ENCODE measurements at places on chromosomes 5 and 9.
A peak's percentile ranks its signal among the peaks of the same experiment; 100 is the strongest.

GRCh38 chr5:135326296-135327254 lies 72.5 kb downstream of the MACROH2A1 start:
- DNase-seq, result no peak

DNA sequence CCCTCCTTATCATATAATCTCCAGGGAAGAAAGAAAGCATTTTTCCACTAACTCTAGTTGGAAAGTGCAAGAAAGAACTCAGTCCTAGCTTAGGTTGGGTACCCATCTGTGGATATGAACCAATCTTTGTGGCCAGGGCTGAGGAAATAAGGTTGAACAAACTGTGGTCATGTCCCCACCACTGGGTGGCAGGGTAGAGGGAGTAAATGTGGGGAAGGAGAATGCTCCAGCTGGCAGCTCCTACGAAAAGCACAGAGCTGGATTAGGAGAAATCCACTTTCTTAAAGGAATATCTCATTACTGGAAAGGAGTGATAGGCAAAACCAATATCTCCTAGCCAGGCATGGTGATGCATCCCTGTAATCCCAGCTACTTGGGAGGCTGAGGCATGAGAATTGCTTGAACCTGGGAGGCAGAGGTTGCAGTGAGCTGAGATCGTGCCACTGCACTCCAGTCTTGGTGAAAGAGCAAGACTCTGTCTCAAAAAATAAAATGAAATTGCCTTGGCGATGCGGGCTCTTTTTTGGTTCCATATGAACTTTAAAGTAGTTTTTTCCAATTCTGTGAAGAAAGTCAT lies 175.1 kb downstream of the CCDC192 start:
- DNase-seq, result no peak

GRCh38 chr9:99377790-99378775 lies 156.0 kb downstream of the SEC61B start:
- DNase-seq, result no peak

DNA sequence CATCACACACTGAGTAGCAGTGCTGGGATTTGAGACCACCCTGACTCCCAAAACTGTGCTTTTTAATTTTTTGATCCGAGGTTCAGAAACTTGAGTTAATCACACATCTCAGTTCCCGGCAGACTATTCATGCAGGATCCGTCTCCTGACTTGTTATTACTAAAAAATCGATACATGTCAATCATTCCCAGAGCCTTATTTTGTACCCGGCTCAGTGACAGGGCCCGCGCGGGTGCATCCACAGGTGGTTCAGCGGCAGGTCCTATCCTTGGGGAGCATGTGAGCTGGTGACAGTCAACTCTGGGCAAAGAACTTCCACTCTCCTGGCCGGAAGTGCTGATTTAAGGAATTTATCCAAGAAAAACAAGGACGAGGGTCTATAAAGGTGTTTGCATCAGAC lies 95.9 kb upstream of the MVB12B start:
- DNase-seq, result no peak

DNA sequence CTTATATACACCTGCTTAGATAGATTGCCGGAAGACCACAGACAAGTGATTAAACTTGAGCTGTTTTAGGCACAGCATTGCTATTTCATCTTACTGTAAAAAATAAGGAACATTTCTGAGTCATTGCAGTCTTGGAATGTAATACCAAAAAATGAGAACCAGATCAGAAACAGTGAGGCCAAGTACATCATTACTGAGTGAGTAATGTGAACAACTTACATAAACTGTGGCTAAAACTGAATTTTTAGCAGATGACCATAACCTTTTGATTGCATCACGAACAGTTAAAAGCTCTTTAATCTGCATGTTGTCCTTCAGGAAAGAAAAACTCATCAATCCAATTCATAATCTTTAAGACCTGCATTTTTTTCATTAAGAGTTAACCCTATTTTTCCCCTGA lies 157.1 kb upstream of the FGF10 start:
- DNase-seq, result no peak

GRCh38 chr5:159732220-159732619 lies 184.1 kb upstream of the ADRA1B start:
- DNase-seq, result peak; percentile 22

DNA sequence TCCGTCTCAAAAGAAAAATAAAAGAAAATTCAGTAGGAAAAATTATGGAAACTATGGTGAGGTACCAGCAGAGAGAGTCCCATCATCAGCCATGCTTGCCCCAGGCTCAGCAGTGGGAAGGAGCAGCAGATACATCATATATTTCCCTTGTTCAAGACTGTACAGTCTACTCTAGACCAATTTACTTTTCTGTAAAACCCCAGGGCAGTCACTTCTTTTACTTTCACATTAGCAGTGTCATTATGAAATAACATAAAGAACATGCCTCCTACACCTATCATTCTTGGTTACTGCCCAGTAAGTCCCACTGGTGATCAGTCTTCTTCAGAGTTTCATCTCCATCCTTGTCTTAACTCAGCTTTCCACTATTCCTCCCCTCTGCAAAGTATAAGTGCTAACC lies 1145.0 kb downstream of the MAT2B start:
- DNase-seq, result no peak

- DNase-seq, result no peak
Measured at GRCh38 chr5:179414459-179415261, 69.4 kb upstream of the ADAMTS2 start.

DNA sequence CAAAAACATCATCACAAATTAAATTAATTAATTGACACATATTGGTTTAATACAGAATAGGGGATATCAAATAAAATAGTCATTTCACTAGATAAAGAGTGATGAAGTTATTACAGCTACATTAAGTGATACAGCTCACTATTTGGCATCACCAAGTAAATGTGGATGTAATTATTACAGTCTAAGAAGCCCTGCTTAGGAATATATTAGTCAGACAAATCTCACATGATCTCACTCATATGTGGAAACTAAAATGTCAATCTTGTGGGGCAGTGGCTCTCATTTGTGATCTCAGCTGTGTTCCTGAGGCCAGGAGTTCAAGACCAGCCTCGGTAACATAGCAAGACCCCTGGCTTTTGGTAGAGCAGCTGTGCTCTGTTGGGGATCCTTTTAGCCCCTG lies 233.4 kb upstream of the RGMB start:
- no peak for DNase-seq

Data from NK-92 treated with Interleukin-12 subunit alpha and Interleukin-12 subunit beta, amount 100 ng/mL, for 24 hours (cell line).